Stimulated activated CD4-positive, alpha-beta T cell treated with anti-CD3 and anti-CD28 coated beads, Interleukin-15, amount 100 ng/mL, for 1 hour (primary cell): ENCODE measurements at places on chromosomes 1 and 21.

DNA sequence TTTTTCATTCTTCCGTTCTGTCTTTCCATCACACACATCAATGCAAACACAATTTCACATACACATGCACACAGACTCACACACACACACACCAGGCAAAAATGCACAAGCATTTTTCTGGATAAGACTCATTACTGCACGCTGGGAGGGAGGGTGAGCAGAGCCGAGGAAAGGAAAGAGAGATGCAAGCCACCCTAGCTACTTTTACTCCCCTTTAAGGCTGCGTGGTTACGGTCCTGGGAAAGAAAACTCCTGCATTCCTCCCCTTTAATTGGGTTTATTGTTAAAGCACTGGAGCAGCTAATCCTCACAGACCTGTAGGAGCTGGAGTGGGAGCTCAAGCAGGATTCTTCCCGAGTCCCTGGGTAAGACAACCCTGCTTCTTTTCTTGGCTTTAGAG, at the start of gene CAMK1G:
TSS of gene CAMK1G (plus strand) at position 307 of the 400 bp plus-strand sequence. CDS start 11,270 bp downstream, outside the sequence.
- DNase-seq, result no peak

GRCh38 chr1:117136749-117137148, 15.2 kb upstream of the TRIM45 start:
- no peak for DNase-seq

GRCh38 chr1:83822208-83822607, 176.7 kb downstream of the TTLL7 start:
- no peak for DNase-seq

GRCh38 chr1:17731460-17731859, 23.7 kb upstream of the ACTL8 start:
- no peak for DNase-seq

DNA sequence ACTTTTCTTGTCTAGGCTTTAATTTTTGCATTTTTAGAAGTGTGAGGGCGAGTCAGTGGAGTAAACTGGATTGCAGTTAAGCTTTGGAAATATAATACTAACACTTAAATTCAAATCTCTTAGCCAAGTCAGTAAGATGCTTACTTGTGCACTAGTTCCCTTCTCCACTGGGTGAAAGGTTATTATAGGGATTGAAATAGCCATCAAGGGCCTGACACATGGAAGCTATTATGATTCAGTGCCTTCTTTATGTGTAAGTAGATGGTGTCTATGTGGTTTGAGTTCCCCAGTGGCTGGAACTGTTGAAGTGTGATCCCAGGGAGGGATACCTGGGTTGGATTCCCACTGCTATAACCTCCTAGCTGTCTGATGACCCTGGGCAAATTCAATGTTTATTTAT, 24.7 kb upstream of the DMRTA2 start:
- no peak for DNase-seq

DNA sequence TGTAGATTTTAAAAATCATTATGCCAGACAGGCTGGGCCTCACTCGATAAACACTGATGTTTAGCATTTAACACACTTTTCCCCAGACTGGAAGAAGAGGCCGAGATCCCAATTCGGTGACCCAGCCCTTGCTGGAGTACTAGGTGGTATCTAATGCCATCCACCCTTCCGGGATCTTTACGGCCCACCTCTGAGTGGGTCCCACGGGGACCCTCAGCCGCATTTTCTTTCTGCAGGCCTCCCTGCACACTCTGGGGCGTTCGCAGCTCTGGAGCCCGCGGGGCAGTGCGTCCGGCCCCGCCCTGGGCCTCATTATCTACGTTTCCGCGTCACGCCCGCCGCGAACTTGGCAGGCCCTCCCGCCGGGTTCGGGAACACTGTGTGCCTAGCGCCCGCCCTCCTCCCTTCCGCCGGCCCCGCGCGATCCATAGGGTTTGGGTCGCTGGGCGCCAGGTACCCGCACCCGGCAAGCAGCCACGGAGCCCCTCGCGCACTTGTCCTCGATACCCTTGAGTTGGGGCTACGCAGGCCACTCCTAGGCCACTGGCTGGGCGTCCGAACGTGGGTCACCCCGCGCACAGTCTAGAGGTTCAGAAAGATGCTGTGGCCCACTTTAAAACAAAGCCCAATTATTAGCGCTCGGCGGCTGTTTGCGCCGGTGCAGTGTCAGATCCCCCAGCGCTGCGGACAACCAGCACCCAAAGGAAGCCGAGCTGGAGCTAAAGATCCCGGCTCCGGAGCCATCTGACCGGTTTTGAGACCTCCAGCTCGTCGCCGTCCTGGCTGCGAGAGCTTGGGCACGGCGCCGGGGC, 950 bp upstream of the EVA1C start:
- peak; percentile 34 for DNase-seq

DNA sequence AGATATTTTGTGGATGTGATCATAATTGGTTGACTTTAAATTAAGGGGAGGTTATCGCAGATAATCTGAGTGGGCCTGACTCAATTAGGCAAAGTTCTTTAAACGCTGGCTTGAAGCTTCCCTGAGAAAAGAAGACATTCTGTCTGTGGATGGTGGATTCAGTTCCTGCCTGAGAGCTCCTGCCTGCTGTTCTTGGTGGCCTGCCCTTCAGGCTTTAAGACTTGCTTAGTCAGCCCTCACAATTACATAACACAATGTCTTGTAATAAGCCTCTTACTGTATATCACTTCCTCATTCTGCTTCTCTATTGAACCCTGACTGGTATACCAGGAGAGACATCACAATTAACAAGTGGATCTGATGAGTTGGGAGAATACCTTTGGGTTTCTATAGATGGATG, 50.2 kb downstream of the KCNJ6 start:
- no peak for DNase-seq

DNA sequence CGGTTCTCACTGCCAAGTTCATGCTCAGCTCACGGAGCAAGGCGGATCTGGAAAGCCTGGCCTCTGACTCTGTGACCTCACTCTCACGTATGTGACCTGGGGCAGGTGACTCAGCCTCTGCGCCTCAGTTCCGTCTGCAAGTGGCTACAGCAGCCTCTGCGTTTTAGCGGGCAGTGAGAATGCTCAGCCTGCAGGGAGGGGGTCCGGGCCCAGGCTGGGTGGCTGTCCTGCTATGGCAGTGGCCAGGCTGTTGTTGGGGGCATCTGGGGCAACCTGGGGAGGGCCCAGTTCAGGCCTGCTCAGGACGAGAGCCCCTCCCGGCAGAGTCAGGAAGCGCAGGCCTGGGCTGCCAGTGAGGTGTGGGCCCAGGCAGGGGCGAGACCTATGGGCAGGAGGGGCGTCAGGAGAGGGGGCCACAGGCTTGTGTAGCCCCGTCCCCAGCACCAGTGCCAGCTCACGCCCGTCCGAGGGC, 27.9 kb downstream of the ARHGEF16 start:
- DNase-seq, result no peak

DNA sequence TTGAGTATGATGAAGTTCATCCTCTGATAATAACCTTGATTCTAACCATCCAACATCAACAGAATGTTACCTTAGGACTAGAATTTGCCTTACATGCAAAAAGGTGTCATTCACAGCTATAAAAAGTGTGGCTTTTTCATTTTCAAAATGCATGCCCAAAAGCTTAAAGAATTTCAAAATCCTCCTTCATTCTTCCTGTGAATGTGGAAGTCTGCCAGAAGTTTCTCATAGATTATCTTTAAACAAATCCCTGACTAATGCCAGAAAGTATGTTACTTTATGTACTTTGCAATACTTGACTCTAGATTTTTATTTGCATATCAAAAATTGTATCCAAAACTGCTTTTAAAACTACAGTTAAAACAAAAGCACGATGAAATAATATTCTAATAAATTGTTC, 270.6 kb upstream of the ZRANB2 start:
- no peak for DNase-seq

- no peak for DNase-seq
Measured at GRCh38 chr1:13775916-13776315, 75.9 kb downstream of the PRDM2 start.

GRCh38 chr1:236568285-236568894, 35.9 kb downstream of the HEATR1 start:
- DNase-seq, result no peak

- no peak for DNase-seq
Measured at GRCh38 chr1:91844862-91845528, 41.0 kb downstream of the TGFBR3 start.

DNA sequence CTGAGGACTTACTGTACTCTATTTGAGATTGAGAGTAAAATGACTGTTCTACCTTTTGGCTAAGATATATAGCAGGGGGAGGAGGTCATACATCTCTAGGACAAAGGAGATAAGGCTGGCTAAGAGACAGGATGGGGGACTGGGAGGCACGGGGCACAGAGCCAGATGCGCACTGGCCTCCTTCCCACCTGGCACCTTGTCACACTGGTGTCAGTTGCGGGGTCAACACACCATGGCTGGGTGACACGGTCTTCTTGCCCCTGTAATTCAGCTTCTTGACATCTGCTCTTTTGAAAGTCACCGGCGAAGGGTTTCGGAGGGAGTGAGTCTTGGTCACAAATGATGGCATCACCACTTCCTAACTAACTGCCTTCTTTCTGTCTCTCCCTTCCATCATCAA, 177.3 kb downstream of the ZSCAN20 start:
- DNase-seq, result no peak

- DNase-seq, result no peak
Measured at GRCh38 chr1:32221581-32221979, 573 bp downstream of the TMEM234 start.

- peak; percentile 37 for DNase-seq
Measured at GRCh38 chr21:25396135-25396711, 211.1 kb downstream of the MRPL39 start.

- no peak for DNase-seq
Measured at GRCh38 chr1:231770506-231771175, 144.1 kb downstream of the DISC1 start.
